ENCODE measurements at places on chromosomes 7 and 10. TPM values are rescaled to one million over a fixed set of nuclear protein-coding genes. Genes with fewer than 3 reads are reported as not detected.

DNA sequence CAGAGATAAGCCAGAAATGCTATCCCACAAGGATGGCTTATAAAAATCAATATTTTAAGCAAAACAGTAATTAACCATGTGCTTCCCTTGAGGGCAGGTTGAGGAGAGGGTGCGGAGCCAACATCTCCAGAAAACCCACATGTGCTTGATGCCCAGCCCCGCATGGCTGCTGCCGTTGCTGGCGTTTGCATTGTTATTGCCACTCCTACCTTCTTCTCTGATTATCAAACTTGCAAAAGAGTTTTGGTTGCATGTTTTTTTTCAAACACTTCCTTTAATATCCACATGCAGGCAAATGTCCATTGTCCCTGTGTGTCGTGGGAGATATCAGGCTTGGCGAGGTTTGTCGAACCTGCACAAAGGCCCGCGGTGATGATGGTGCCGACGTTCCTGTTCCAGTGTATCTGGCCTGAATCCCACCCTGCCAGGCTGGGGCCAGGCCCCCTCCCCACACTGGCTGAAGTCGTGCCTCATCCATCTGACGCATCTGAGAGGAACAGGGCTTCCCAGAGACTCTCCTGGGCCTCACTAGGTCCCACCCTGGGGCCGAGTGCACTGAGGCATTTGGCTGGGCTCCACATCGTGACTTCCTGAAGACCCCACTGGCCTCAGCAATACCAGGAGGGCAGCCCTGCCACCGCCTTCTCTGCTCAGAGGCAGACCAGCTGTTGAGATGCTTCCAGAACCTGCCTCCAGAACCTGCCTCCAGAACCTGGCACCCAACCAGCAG, 40.9 kb downstream of the TCERG1L start:
- H3K27ac ChIP-seq = no peak overlapping the region
- H3K4me1 ChIP-seq = no peaks in the 10 kb centered on the region
- H3K27me3 ChIP-seq = peaks cover 7% of the 10 kb centered on the region
- no peak overlapping the region for H3K4me3 ChIP-seq
- H3K36me3 ChIP-seq = no peaks in the 10 kb centered on the region

SLC13A1 gene
- total RNA-seq = 0.07 TPM

GRCh38 chr10:88401671-88402347, 181.3 kb downstream of the RNLS start:
- no peaks in the 10 kb centered on the region for H3K36me3 ChIP-seq
- H3K4me1 ChIP-seq = peaks cover 4% of the 10 kb centered on the region
- DNase-seq = no peak
- H3K4me3 ChIP-seq = no peak overlapping the region

C10orf62 gene
- total RNA-seq = 0.34 TPM

GRCh38 chr7:110170841-110171240, 920.1 kb upstream of the LRRN3 start:
- no peak overlapping the region for H3K27ac ChIP-seq
- peaks cover 13% of the 10 kb centered on the region for H3K4me1 ChIP-seq
- H3K4me3 ChIP-seq = no peak overlapping the region
- no peak for DNase-seq
- no peaks in the 10 kb centered on the region for H3K27me3 ChIP-seq
- H3K36me3 ChIP-seq = no peaks in the 10 kb centered on the region

Measured in type B pancreatic cell (in vitro differentiated cells).